AG08396 (cell line): ENCODE measurements at places on chromosomes 7 and 10.

DNA sequence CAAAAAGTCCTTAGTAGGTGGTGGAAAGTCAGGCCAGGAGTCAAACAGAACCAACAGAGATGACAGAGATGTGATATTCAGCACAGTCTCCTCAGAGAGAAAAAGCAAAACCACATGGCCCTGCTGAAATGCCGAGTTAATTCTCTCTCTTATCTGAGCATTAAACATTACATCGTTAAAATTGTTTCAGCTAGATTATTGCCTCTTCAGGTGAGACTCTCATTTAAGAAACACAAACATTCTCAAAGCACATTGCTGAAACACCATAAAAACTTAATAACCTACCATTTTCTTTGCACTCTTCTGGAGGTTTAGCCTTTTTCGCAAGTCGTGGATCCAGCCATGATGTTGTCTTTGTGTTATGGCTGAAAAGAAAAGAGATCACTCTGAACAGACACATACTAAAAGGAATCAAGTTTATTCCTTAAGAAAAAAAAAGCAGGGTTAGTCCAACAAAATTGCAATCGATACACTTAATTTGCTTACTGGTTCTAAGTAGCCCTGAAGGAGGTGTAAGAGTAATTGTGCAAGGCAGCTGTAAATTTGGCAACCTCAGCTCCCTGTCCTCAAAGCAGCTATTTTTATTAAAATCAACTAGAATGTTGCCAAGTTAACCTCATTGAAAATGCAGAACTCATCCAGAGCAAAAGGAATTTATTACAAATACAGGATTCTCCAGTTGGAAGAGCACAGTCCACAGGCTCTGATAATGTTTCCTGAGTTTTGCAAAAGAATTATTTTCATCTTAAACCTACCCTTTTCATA is 691.1 kb downstream of the PHTF2 start:
- no peak for DNase-seq

GRCh38 chr7:23918856-23919255 is 208.8 kb downstream of the STK31 start:
- DNase-seq = no peak

DNA sequence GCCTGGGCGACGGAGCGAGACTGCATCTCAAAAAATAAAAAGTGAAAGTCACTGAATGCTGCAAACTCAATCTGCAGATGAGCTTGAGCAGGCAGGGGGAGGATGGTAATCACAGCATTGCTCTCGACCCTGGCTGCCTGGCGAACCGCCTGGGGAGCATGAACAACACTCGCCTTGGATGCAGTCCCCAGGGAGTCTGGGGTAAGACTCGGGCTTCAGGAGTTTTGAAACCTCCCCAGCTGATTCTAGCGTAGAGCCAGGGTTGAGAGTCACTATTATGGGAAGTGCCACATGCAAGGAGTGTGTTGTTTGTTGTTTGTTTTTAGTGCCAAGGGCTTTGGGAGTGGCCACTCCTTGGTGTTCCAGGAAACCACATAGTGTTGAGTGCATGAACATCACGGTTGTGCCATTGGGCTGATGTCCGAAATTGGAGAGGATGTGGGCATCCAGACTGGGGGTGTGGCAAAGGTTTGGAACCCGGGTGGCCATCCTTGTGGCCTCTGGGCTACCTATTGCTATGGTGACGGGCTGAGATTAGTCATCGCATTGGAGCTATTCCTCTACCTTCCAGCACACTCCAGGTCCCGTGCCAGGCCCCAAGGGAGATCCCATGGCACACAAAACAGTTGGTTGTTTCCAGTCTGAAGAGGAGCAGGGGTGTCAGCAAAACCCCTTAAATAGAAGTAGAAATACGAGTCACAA is 92.6 kb downstream of the RGS10 start:
- DNase-seq = peak; percentile 41

- DNase-seq = no peak
Measured at GRCh38 chr7:40436710-40437109, 301.9 kb downstream of the SUGCT start.

GRCh38 chr10:88657901-88658300 is 6.3 kb upstream of the LIPF start:
- no peak for DNase-seq

DNA sequence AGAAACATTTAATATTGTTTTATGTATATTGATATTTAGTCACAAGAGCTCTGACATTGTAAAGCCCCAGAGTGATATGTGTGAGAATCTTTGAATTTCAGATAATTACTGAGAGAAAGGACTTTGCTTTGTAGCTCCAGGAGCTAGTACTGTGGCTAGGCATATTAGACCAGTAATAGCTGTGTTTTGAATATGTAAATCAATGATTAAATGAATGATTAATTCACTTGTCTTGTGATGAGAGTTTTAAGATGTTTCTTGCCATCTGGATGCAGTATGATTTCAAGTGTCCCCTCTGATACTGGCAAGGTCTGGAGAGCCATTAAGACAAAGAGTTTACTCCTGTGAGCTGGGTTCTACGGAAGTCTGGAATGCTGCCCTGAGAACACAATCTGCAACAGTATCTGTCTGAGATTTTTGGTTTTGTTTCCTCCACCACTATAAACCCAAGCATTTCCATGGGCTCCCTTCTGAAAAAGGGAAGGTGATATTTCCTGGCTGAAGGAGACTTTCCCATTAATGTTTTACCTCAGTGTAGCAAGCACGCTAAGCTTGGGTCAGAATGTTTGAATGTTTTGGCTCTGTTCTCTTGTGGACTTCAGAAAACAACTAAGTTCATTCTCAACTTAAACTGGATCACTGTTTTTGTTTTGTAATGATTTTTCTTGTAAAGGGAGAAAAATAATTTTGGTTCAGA is 61.3 kb upstream of the BICC1 start:
- no peak for DNase-seq

DNA sequence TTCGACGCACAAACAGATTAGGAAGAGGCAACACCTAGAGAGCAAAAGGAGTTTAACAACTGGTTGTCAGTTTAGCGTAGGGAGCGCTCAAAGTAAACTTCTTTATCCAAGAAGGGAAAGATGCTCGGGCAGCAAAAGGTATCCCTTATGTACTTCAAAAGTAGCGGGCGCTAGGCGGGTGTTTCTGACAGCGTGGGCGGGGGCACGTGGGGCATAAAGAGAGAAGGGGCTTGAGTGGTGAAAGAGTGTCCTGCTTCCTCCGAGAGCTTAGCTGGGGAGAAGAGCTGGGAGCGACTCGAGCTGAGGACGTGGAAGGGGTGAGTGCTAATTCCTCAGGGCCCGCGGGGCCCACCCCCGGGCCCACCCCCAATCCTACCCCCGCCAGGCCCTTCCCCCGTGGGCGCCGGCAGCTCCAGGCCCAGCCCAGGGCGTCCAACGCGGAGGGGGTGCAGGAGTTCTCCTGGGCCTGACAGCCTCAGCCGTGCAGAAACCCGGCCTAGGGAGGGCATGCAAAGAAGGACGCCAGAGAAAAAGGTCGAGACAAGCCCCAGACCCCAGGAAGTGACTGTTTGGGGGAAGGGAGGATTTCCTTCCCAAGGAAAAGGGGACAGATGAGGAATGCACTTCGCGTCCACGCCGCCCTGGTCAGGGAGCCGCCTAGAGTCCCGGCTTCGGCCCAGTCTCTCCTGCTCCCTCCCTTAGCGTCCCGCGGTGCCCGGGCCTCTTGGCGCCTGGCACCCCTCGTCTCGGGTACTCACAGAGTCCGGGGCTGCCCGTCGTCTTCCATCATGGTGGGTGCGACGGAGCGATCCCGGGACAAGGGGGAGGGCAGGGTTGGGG is 868 bp downstream of the TIAL1 start:
- peak; percentile 71 for DNase-seq

- no peak for DNase-seq
Measured at GRCh38 chr10:77393821-77394501, 243.6 kb downstream of the KCNMA1 start.

DNA sequence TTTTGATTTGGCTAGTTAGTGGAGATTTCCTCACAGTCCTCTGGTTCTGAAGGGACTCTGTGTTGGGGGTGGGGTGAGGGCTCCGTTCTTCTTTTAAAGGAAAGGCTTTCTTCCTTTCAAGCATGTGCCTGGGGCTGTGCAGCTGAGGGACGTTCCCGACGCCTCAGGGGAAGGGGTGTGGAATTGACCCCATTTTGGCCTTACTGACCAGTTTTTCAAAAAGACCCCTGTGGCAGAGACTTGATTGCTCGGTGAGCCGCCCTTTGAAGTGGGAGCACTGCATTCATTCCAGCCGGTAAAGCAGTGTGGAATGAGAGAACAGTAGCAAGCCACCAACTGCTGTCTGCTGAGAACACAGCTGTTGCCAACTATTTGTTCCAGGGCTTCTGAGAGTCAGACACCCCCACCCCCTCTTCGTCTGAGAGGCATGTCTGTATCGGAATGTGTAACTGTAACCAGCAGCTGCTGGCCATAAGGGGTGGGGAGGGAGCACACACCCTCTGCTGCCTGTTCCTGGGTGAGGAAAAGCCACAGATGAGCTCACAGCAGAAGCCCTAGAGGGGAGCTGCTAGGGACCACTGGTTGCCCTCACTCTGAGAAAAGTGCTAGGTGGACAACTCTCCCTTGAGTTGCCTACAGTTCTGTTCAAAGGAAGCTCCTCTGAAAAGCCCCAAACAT is 33.2 kb downstream of the WBP1L start:
- peak; percentile 88 for DNase-seq
